ENCODE measurements at places on chromosomes 5 and 9.

- no peaks in the 10 kb centered on the region for H3K36me3 ChIP-seq
- H3K4me1 ChIP-seq, result no peaks in the 10 kb centered on the region
- H3K4me3 ChIP-seq, result no peak overlapping the region
- H3K27ac ChIP-seq, result no peak overlapping the region
Measured at GRCh38 chr5:90549729-90550275, 8.8 kb upstream of the ADGRV1 start.

GRCh38 chr9:135562235-135562745 lies 734 bp downstream of the PAEP start:
- H3K36me3 ChIP-seq, result no peaks in the 10 kb centered on the region
- DNase-seq, result no peak
- H3K27ac ChIP-seq, result no peak overlapping the region
- H3K4me1 ChIP-seq, result no peaks in the 10 kb centered on the region
- H3K4me3 ChIP-seq, result no peak overlapping the region

DNA sequence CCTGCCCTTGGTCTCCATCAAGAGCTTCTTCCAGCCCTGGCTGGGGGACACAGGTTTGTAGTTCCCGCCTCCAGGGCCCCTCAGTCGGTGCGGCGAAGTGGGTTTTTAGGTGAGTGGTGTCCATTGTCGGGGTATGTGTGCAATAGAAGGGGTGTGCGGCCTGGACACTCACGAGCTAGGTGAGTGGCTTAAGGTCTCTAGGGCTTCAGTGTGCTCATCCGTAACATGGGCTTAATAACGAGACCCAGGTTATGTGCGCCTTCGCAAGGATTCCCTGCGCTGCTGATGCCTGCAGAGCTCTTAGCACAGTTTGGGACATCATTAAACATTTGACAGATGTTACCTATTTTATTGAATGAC lies 656 bp downstream of the CEP78 start:
- H3K4me1 ChIP-seq, result peaks cover 37% of the 10 kb centered on the region
- H3K27me3 ChIP-seq, result peaks cover 3% of the 10 kb centered on the region
- H3K36me3 ChIP-seq, result peaks cover 27% of the 10 kb centered on the region
- peak overlapping the region; percentile 88 for H3K4me3 ChIP-seq

- no peak overlapping the region for H3K27ac ChIP-seq
- no peaks in the 10 kb centered on the region for H3K4me1 ChIP-seq
- no peak overlapping the region for H3K4me3 ChIP-seq
- H3K27me3 ChIP-seq, result no peaks in the 10 kb centered on the region
- DNase-seq, result no peak
- no peaks in the 10 kb centered on the region for H3K36me3 ChIP-seq
Measured at GRCh38 chr5:104023739-104024138, 461.1 kb upstream of the NUDT12 start.

Measured in activated naive CD4-positive, alpha-beta T cell treated with anti-CD3 and anti-CD28 coated beads, Interleukin-2, amount 10 ng/mL, durations not matched to agents 7 days and 5 days (primary cell).